ENCODE measurements at places on chromosomes 3 and 15.

DNA sequence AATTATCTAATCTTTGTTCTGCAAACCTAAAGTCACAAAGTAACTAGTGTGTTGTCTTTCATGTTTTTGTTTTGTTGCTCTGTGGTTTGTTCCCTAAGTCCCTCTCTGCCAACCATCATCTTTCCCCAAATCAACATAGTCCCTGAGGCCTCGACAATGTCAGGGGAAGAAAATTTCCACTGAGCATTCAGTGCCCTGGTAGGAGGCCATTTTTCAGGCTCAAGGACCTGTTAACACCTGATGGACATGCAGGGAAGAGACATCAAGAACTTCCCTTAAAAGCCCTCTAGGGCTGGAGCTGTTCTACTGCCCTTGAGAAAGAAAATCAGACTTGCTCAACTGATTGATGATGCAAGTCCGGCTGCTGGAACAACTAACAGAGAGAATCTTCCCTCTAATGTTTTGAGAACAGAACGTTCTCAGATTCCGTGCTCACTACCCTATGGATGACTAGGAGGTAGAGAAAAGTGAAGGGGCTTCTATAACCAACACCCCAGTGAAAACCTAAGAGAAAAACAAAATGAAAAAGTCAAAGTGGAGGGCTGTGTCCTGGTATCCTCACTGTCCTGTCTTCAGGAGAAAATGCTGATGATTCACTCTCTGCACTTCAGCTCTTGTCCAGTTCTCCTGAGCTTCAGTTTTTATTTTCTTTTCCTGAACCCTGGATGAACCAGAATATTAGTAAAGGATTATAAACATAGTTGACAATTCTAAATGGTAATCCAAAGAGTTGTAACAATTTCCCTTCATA, 373.1 kb downstream of the FOXP1 start:
- DNase-seq = no peak

- no peak for DNase-seq
Observed at GRCh38 chr3:146881356-146881755, 276.2 kb upstream of the PLSCR5 start.

GRCh38 chr15:81502439-81502838, 128.4 kb upstream of the TMC3 start:
- no peak for DNase-seq

DNA sequence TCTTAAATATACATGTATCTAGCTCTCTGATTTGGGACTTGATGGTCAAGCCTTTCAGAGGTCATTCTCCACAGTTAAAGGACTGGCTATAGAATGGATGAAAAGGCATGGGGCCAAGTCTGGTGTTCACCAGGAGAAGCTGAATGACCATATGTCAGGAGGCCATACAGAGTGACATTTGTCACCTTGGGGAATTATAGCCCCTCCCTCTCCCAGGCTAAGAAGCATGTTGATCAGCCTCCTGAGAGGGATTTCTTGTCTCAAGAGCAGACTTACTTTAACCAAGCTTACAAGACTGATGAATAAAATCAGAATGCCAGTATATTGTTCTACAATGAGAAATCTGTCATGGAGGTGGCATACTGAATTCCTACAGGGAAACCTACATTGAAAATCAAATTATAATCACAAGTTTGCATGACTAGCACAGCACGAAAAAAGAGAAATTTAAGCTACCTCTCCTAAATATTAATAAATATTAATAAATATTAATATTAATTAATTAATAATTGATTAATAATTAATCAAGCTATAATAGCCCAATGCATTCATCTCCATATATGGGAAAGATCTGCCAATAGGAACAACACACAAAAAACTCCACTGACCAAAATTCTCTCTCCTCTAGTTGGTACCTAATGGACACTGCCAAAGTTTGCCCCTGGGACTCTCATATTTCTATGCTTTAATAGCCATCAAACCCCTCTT, 47.3 kb downstream of the ATP8B4 start:
- no peak for DNase-seq

DNA sequence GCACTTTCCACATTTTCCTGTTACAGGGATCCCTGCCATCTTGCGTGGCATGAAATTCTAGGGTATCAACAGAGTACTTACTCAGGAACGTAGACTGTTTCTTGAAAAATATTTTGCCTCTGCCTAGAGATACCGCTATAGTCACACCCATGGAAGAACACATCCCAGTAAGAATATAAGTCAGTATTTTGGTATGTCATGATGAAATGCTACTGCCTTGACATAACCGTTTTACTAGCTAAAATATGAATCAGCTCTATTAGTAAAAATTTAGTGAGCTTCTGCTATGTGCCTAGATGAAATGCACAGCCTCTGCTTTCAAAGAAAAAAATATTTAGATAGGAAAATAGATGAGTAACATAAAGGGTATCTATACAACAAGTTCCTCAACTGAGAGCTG, 276.4 kb downstream of the TBC1D5 start:
- DNase-seq = no peak

- no peak for DNase-seq
Observed at GRCh38 chr3:112560307-112560706, 1.5 kb downstream of the ATG3 start.

- DNase-seq = no peak
Observed at GRCh38 chr3:55584716-55585368, 97.7 kb upstream of the WNT5A start.

DNA sequence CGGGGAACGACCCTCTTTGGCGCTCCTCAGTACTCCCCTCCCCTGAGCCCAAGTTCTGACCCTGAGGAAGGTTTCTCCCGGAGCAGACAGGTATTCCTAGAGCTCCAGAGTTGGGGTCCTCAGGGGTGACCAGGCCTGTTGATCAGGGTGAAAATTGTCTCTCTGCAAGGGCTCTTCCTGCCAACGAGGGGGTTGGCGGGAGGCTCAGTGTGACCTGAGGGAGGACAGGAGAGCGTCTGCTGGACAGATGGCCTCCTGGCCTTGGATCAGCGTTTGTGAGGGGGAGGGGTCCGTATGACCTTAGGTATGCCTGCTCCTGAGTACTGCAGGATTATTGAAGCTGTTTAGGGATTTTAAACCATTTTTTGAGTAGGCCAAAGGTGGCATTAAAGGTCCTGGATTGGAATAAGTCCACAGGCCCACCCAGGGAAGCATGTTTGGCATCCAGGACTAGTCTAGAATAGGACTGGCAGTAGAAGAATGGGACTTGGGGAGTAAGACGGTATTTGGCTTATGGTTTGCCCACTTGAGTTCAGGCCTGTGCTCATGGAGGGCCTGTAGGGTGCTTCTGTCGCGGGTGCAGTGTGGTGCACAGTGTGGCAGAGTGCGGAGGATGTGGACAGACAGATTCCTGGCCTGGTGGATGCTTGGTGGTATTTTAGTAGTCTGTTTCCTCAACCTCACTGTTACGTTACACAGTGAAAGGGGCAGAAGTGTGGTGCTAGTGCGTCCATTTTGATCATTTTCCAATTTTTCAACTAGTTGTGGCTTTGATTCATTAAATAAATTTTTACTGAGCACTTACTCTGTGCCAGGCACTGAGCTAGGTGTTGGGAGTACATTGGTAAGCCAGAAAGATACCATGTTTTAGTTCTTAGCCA, 959 bp downstream of the ZNF592 start:
- no peak for DNase-seq

GRCh38 chr3:28335246-28335645, 13.3 kb upstream of the ZCWPW2 start:
- DNase-seq = no peak

GRCh38 chr3:43729707-43730414, 39.1 kb downstream of the ABHD5 start:
- no peak for DNase-seq

- no peak for DNase-seq
Observed at GRCh38 chr3:71916747-71917369, 131.9 kb upstream of the PROK2 start.

GRCh38 chr3:14827776-14828175, 9.0 kb downstream of the FGD5 start:
- no peak for DNase-seq

DNA sequence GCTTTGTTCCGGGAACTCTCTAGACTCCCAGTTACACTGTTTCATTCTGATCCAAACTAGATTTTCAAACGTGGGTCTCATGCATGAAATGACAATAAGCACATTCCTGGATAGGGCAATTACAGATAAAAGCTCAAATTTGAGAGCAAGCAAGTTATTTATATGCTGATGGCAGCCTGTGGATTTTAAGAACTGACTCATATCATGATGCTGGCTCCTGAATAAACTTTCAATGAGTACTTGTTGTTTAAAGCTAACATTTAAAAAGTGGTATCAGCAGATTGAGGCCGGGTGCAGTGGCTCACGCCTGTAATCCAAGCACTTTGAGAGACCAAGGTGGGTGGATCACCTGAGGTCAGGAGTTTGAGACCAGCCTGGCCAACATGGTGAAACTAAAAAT, 66.6 kb downstream of the LEO1 start:
- DNase-seq = no peak

GRCh38 chr3:98626151-98626550, 32.7 kb upstream of the CPOX start:
- no peak for DNase-seq

DNA sequence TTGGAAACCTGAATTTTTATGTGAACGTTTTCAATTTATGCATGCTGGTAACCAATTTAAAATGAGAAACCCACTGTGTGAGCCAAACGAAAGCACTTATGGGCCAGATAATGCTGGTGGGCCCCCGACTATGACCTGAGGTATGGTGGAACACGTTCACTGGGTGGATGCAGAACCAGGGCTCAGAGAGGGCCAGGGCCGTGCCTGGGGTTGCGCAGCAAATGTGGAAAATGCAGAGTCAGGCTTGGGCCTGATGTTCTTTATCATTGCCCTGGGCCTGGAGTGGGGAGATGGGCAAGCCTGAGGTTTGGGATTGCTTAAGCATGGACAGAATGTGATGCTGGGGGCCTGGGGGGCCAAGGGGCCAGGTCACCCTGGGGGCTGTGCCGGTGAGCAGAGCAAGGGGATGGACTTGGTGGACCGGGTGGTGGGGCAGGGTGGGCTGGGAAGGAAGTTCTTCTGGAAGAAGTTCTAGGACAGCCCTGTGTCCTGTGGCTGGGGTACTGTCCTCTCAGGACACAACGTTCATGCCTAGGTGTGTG, 17.9 kb downstream of the FBLN2 start:
- no peak for DNase-seq

DNA sequence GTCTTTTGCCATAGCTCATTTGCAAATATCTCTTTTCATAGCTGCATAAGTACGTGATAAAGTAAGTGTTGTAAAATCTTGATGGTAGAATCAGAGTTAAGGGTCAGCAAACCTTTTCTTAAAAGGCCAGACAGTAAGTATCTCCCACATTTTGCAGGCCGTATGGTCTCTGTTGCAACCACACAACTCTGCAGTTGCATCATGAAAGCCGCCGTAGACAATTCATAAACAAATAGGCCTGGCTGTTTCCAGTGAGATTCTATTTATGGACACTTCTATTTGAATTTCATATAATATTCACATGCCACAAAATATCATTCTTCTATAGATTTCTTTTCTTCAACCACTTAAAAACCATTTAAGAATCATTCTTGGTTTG, 248.5 kb downstream of the TLE3 start:
- DNase-seq = no peak

DNA sequence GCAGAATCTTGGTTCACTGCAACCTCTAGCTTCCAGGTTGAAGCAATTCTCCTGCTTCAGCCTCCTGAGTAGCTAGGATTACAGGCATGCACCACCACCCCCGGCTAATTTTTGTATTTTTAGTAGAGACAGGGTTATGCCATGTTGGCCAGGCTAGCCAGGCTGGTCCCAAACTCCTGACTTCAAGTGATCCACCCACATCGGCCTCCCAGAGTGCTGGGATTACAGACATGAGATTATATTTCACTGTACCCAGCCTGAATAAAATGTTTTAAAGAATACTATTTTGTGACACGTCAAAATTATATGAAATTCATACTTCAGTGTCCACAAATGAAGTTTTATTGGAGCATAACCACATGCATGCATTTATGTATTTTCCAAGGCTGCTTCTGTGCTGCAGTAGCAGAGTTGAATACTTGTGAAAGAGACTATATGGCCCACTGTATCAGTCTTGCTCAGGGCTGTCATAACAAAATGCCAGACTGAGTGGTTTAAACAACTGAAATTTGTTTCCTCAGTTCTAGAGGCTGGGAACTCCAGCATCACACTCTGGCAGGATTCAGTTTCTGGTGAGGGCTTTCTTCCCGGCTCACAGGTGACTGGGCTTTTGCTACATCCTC, 77.2 kb downstream of the PRTG start:
- no peak for DNase-seq

GRCh38 chr3:171458071-171458863, 1.9 kb downstream of the TNIK start:
- no peak for DNase-seq

DNA sequence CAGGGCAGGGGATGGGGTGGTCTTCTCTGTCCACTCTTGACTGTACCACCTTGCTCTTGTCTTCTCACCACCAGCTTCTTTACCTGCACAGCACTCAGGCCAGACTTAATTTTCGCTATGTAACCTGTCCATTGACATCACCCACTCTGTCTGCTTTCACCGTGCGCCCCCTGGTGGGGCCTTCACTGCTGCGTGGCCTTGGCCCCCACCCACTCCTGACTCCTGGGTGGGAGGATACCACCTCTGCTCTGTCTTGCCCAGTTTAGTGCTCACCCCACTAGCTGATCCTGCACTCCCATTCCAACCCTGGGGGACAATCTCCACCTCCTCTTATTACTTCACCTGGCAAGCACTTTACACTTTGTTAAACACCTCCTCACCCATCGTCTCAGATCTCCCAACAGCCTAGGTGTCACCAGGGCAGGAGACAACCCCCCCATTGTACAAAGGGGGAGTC, 17.7 kb downstream of the PTH1R start:
- peak; percentile 59 for DNase-seq

- no peak for DNase-seq
Observed at GRCh38 chr15:43981576-43981975, 154.8 kb downstream of the WDR76 start.

GRCh38 chr15:48800811-48801455, 9.9 kb downstream of the CEP152 start:
- no peak for DNase-seq

DNA sequence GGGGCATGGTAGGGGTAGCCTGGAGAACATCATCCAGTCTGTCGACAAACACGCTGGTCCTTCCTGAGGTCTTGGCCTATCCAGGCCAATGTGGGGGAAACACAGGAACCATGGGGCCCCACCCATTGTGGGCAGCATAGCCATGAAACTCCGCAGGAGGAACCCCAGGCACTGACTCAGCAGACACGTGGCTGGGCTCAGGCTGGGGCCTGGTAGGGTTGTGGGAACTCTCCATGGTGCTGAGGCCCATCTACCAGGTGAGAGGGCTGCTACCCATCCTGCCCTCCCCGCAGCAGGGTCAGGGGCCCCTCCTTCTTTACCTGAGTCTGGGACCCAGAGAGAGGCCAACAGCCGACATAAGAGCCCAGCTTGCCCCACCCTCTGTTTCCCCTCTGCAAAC, 22.6 kb upstream of the CACNA2D2 start:
- DNase-seq = peak; percentile 34

All from stimulated activated naive B cell treated with anti-CD40 and anti-IgM and Interleukin-4, amounts not matched to agents 10 μg/mL and 1 μg/mL and 100 μg/mL, for 72 hours (primary cell).